ENCODE measurements at places on chromosomes 3 and 15.
A peak's percentile ranks its signal among the peaks of the same experiment; 100 is the strongest.

DNA sequence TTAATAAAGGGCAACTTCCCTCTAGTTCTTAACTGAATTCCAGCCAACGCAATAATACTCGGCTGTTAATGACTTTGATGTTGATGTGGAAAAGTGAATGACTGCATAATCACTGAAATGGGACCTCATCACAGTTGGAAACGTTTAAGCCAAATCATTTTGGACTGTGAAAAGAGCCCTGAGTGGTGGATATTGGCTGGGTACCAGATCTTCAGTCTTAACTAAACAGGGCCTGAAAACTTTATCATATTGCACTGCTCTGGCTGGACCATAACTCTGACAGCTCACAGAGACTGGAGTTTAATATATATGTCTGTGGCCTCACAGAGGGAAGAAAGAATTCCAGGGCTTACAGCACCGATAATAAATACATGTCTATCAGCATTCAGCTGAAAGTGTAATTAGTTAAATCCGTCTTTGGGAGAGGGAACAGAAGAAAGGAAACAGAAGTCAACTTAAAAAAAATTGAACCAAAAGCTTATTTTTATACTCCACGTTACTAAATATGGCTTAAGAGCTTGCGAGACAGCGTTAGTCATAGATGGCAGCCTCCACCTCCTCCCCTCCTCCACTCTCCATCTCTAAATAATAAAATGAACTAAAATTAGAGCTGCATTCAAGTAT is 222.3 kb upstream of the CDIN1 start:
- DNase-seq = no peak

GRCh38 chr3:132399054-132399929 is 18.0 kb upstream of the DNAJC13 start:
- DNase-seq = peak; percentile 71

DNA sequence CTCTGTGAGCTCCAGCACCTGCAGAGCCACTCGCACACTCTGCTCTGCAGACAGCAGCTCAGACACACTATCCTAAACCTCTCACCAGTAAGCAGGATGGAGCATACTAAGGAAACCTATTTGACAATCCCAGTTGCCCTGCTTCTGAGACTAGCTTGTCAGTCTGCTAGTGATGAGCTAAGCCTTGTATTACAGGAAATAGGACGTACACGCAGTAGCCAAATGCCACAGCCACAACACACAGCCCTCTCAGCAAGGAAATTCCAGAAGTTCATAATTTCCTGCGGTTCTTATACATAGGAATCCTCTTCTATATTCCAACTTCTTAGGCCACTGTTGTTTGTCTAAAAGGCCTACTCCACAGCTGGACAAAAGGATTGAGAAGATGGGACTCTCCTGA is 74.5 kb downstream of the MYLK start:
- DNase-seq = no peak

DNA sequence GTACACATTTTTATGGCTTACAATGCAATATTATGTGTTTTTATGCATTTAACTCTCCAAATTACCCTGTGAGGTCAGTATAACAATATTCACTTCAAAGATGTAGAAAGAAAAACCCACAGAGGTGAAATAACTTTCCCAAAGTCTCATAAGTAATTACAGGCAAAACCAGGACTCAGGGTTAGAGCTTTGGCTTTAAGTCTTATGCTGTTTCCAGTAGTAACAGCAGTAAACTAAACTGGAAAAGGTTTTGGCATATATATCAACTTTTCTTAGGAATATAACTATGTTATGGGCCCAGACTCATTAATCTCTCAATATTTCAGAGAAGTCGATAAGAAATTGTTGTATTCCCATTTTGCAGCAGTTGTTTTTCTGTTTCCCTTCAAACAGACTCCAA is 206.3 kb upstream of the KCNMB2 start:
- no peak for DNase-seq

DNA sequence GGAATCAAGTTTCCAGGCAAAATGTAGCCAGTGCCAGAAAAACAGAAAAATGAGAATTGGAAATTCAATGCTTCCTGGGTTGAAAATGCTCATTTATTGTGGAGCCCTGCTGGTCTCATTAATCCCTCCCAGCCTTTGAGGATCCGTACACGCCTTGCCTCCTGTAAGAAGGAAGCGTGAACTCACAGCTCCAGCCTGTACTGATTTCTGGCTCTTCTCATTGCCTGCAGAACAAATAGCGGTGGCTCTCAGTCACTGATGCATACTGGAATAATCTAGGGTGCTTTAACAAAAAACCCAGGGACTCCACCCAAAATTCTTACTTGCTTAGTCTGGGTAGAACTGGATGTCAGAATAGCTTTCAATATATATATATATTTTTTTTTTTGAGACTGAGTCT is 29.3 kb upstream of the SLC24A5 start:
- no peak for DNase-seq

GRCh38 chr3:62445275-62445674 is 71.9 kb upstream of the FEZF2 start:
- DNase-seq = peak; percentile 12

DNA sequence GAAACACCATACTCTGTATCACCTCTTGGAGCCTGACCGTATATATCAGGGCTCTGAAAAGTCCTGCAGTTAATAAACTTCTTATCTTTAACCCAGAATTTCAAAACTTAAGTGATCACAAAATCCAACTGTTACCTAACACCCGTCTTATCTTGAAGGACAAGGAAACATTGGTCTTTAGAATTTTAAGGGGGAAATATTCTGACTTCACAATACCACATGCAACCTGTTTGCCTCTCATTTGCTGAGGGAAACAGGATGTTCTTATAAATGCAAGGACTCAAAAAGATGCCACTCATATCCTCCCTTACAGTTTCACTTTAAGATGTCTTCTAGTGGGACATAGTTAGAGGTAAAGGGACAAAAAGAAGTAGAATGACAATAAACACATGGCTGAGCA is 67.9 kb downstream of the CRTC3 start:
- DNase-seq = no peak

- no peak for DNase-seq
Measured at GRCh38 chr15:41464889-41465580, 28.6 kb upstream of the ITPKA start.

DNA sequence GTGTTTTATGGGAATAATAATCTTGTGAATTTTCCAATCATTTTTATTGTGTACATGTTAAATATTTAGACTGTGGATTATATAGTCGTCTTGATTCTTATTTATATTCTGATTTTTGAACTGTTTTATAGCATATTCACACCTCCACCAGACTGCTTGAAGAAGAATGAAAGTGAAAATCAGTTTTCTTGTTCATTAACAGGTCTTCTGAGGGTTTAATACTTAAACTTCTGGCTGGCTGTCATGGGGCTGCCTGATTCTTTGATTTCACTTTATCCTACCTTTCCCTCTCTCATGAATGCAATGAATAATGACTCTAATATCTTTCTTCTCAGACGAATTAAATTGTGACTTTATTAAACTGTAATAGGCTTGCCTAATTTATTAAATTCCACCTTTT is 56.2 kb downstream of the ATP2C1 start:
- DNase-seq = no peak

DNA sequence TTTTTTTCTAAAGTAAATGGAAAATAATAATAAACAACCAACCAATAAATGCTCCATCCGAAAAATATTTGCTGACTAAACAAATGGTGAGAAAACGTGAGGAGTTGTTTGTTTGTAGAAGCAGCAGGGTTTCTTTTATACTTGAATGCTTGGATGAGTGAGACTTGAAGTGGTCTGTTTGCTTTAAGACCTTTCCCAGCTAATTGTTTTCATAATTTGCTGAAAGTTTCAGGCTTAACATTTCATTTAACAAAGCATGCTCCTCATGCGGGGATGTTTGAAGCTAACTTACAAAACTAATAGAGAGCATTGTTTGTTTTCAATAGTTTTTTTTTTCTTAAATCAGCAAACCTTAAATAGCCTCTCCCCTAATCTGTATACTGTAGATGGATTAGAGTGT is 484.6 kb downstream of the ROBO2 start:
- DNase-seq = no peak

Data from RKO (cell line).